ENCODE measurements at places on chromosomes 7 and 10.

DNA sequence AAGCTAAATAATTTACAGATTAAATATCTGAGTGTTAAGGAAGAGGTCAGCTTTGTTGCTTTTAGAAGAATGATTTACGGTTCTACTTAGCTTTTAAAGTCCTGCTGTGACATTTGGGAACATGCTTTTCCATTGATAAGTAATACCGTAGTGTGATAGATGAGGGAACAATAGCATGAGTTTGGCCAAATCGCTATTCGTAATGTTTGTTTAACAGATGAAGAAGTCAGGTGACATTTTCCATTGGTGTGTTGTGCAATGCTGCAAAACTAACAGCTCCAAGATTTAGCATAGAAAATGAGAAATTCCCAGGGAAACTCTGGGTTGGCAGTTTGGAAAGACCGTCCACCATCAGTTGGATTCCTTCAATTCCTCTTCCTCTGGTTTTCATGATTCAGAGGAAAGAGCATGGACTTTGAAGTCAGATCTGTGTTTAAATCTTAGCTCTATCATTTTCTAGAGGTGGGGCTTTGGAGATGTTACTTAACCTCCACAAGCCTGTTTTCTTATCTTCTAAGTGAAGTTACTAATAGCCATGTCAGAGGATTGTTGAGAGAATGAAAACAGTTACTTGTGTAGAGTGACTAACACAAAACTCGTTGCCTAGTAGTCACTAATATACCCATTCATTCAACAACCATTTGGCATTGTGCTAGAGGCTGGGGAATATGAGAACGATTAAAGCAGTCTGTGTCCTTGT, 140.4 kb upstream of the BMPER start:
- no peak for DNase-seq

DNA sequence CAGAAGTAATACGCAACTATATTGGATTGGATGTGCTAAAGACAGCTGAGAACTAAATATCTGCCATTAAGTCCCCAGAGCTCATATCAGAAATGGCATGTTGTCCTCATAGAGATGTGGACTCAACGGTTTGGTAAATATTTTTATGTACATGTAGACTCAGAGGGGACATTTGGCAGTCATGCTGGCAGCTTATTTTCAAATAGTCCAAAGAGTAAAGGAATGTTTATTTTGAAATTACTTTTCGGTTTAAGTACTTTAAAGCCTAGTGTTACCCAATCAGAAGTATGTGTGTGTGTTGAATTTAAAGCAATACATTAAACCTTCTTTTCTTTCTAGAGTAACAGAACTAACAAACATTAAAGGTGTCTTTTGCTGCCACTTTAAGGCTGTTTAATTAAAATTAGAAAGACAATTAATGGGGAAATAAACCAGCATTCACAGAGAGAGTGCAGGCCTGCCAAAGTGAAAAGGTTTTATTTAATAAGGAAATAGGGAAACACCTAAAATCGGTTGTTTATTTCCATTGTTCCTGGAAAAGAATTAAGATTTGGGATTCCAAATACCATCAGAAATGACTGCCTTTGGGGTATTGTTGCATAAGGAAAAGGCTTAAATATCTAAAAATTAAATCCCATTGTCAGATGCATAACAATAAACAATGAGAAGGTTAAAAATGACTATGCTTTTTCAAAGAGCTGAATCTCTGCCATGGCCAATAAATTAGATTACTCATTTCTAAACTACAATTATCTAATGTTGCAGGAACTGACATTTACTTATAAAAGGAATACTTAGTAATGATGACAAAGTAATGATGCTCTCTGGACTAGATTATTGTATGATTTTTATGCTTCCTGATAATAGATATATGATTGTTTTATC, 113.4 kb upstream of the AHR start:
- no peak for DNase-seq

DNA sequence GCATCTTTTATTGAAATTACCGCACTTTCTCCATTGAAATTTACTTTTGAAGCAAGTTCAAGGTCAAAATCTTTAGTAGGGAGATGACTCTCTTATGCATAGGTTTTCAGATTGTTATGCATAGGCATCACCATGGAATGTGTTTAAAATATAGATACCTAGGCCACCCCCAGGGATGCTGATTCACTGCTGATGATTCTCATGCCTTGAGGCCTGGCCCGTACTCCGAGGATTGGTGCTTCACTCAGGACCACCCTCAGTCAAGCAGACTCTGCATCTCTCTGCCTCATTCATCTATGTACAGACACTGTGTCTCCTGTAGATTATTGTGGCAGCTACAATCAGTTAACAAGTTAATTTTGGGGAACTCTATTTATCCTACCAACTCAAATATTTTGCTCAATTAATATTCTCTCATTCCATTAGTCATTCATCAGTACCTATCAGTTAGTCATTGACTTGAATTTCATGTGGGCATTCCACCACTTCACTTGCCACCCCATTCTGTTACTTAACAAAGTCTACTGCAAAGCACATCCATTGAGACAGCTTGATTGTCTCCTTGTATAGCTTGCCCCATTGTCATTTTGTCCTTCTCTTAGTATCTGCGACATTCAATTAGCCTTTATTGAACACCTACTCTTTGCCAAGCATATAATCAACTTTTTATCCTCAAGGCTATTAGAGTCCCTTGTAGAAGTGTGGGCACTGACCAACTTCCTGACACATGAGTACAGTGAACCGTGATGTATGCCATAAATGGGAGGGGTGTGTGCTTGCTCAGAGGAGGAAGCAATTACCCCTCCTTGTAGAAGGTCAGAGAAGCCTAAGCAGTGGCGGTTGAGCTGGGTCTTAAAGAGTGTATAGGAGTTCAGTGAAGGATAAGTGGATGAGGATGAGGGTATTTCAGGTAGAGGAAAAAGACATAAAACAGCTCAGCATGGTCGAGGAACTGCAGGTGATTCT, 255.6 kb upstream of the BMPER start:
- no peak for DNase-seq

DNA sequence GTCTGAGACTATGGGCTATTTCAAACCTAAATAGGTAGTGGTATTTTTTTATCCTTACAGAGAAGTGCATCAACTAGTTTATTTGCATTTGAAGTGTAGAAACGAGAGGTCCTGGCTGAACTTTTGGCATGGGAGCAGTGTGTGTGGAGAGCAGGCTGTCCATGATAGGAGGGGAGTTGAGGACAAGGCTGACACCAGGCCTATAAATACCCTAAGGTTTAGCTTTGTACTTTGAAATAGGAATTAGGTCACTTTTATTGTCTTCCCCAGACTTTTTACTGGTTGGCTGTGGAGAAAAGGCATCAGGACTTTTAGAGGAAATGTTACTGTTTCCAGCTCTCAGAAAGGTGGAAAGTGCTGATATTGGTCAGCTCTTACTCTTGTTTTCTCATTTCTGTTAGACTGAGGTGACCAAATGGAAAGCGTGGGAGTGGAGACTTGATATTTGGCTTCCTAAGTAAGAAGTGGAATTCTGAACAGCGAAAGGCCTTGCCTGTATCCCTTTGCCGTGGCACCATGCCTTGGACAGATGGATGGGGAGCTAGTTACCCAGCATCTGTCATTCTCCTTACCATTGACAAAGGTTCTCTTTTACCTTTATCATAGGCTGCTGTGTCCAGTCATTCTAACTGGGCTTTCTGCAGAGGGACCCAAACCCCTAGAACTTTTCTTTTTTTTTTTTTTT, 46.0 kb downstream of the GBF1 start:
- no peak for DNase-seq

DNA sequence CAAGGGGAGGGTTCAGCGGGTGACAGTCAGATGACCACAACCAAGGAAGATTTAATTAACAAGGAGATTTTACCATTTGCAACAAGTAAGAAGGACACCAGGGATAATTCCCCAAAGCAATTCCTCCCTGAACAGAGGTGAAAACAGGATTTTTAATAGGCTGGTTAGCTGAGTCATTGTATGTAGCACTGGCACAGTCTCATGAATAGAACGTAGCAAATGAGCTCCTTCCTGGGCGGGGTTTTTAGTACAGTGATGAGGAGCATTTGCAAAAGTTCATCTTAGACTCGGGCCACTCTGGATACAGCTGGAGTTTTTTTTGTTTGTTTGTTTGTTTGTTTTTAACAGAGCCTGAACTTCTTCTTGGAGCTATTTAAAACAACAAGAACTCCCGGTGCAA, 39.0 kb downstream of the TAC1 start:
- DNase-seq: no peak
